ENCODE measurements at places on chromosomes 4 and X. TPM values are rescaled to one million over a fixed set of nuclear protein-coding genes. Genes with fewer than 3 reads are reported as not detected.

DNA sequence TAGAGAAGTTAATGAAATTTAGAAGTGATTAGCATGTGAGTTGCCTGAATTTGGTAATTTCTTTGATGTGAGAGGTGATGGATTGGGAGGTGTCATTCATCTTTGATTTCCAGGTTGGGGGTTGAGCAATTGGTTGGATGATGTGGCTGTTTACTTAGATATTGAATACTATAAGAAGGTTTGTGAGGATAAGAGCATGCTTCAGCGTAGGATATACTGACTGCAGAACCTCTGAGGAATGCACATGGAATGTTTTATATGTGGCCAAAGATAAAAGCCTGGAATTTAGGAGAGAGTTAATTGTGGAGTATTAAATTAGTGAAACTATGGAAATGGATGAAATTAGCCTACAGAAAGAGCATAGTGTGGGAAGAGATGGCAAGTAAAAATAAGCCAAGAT lies 165.4 kb upstream of the MAD2L1 start:
- H3K27ac ChIP-seq, result no peak overlapping the region
- no peak for DNase-seq
- H3K27me3 ChIP-seq, result no peaks in the 10 kb centered on the region
- H3K36me3 ChIP-seq, result no peaks in the 10 kb centered on the region
- H3K4me3 ChIP-seq, result no peak overlapping the region

DNA sequence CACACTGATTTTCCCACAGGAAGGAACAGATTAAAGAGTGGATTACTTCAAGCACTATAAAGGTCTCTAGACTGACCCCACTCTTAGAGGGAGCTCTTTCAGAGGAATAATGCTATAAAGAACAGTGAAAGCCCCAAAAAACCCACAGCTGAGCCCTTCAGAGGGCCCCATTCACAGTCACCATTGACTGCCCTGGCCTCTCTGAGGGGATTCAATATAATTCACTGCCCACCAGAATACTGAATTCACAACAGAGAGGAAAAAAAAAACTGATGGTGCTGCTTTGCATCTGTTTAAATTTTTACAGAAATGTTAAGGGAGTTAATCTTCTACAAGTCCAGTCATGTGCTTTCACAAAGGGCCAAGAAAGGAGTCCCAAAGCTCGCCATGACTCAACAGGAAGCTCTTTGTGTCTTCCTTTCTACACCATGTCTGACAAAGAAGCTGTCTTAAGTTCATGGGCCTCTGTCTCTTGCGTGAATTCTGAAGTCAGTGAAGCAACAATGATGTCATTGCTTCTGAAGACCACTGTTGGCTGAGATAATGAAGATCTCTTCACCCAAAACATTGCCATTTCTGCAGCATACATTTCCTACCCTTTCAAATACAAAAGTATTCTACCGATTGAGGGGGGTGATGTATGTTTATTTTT lies 174.9 kb downstream of the ADAMTS3 start:
- no peak for DNase-seq
- H3K4me1 ChIP-seq, result no peaks in the 10 kb centered on the region
- H3K27me3 ChIP-seq, result no peaks in the 10 kb centered on the region
- H3K4me3 ChIP-seq, result no peak overlapping the region
- H3K27ac ChIP-seq, result no peak overlapping the region
- no peaks in the 10 kb centered on the region for H3K36me3 ChIP-seq

DNA sequence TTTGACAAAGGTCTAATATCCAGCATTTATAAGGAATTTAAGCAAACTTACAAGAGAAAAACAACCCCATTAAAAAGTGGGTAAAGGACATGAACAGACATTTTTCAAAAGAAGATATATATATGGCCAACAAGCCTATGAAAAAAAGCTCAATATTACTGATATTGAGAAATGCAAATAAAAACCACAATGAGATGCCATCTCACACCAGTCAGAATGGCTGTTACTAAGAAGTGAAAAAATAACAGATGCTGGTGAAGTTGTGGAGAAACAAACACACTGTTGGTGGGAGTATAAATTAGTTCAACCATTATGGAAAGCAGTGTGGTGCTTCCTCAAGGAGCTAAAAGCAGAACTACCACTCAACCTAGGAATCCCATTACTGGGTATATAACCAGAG lies 91.6 kb upstream of the EFHC2 start:
- no peaks in the 10 kb centered on the region for H3K4me1 ChIP-seq
- no peak overlapping the region for H3K27ac ChIP-seq
- no peaks in the 10 kb centered on the region for H3K36me3 ChIP-seq
- no peaks in the 10 kb centered on the region for H3K27me3 ChIP-seq
- no peak for DNase-seq

GRCh38 chrX:72276478-72276953 lies 532 bp downstream of the RPS4X start:
- H3K4me1 ChIP-seq, result no peaks in the 10 kb centered on the region
- DNase-seq, result no peak
- H3K27me3 ChIP-seq, result no peaks in the 10 kb centered on the region
- H3K27ac ChIP-seq, result peak overlapping the region; percentile 75
- no peaks in the 10 kb centered on the region for H3K36me3 ChIP-seq

GRCh38 chr4:109665783-109666485 lies 37.3 kb downstream of the CASP6 start:
- no peak overlapping the region for H3K4me3 ChIP-seq
- peaks cover 2% of the 10 kb centered on the region for H3K36me3 ChIP-seq
- no peak overlapping the region for H3K27ac ChIP-seq
- H3K4me1 ChIP-seq, result no peaks in the 10 kb centered on the region

DNA sequence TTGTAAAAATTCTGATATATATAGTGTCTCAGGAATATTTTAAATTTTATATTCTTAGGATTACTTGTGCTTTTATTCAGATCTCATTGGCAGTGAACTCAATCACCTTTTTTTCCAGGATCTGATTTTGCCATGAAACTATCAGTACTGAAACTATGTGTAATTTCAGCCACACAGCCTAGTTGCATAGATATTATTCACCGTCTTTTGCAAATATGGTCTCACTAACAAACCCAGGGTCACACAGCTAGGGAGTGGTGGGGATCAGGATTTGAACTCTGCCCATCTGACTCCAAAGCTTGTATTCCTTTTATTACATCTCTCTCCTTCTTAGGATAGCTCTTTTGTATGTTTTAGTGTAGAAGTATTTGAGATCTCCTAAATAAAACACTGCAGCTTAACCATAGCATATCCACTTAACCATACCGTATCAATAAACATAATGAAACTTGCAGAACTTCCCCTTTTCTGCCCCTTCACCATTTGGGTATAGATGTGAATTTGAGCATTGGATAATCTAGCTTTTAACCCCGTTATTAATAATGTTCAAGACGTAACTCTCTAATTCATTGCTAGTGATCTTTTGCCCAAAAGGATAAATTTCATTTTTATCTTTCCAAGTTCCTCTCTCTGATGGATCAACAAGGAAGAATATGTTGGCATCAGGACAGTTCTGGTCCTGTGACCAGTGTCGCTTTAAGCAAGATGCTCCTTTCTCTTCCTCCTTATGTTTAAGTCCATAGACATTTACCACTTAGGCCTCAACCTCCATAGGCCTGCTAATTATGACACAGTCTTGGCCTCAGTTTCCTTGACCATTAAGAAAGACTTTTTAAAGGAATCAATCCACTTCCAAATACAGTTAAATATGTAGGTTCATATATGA lies 74.6 kb downstream of the RAPGEF2 start:
- H3K4me1 ChIP-seq, result peaks cover 17% of the 10 kb centered on the region
- no peaks in the 10 kb centered on the region for H3K36me3 ChIP-seq
- H3K27me3 ChIP-seq, result no peaks in the 10 kb centered on the region

DNA sequence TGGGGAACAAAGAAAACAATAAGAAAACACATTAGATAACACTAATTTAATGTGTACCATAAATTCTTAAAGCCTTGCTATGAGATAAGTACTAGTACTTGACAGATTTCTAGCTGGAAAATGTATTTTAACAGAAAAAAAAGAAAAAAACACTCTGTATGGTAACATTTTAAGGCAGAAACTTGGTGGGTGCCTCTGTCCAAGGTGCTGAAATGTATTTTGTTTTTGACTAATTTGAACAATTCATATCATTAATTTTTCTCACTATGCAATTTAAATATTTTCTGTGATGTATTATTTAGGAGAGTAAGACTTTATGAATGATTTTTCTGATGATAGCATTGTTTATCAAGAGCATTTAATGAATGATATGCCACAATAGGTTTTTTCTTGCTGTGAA lies 107.5 kb downstream of the GABRG1 start:
- H3K36me3 ChIP-seq, result no peaks in the 10 kb centered on the region
- H3K4me3 ChIP-seq, result no peak overlapping the region
- H3K4me1 ChIP-seq, result no peaks in the 10 kb centered on the region
- no peak overlapping the region for H3K27ac ChIP-seq

- H3K4me3 ChIP-seq, result no peak overlapping the region
- no peaks in the 10 kb centered on the region for H3K36me3 ChIP-seq
- no peaks in the 10 kb centered on the region for H3K4me1 ChIP-seq
- no peaks in the 10 kb centered on the region for H3K27me3 ChIP-seq
- no peak overlapping the region for H3K27ac ChIP-seq
Measured at GRCh38 chrX:153873282-153874084, 12.5 kb downstream of the L1CAM start.

DNA sequence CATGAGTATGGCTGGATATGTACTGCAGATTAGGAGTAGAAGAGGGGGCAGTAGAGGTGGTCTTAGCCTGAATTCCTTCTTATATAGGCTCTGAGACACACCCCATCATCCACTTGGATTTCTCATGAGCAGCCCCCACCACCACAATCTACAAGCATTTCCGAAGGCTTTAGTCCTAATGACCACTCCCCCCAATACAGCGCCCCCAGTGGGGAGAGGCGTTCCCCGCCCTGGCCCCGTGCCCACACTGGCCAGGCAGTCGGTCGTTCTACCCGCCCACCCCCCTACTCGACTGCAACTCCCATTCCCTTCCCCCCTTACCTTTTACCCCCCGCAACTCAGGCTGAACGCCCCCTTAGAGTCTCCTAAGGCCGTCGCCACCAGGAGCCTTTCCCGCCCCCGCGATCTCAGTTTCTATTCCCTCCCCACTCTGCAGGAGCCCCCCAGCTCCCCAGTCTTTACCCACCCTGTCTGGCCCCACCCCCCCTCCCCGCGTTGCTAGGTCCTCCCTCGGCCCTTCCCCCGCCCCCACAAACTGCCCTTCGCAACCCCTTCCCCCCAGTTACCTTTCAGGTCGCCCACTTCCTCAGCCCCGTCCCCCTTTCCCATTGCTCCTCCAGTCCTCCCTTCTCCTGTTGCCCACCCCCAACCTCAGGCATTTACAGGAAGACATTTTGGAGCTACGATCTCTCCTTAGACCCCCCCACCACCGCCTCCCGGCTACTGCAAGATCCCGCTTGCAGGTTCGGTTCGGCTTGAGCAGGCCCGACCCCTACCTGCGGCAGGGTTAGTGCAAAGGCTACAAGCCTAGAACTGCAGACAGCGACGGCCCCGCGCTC lies 468 bp downstream of the ZMYM3 start:
- no peaks in the 10 kb centered on the region for H3K4me1 ChIP-seq
- H3K27me3 ChIP-seq, result no peaks in the 10 kb centered on the region
- H3K36me3 ChIP-seq, result no peaks in the 10 kb centered on the region
- H3K27ac ChIP-seq, result peak overlapping the region; percentile 81

DNA sequence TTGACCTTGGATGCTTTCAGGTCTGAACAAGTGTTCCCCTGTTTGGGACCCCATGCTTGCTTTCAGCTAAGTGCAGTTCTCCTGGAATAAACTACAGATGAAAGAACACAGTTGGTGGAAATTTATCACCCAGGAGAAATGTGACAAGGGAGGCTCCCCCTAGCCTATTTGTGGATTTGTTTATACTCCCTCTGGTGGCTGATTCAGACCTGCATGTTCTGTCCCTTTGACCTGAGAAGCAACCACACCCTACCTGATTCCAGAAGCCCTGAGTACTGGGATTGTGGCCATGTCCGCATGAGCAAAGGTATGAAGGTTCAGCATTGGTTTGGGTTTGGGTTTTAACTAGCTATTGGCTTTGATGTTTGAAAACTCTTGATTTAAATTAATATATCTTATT lies 440.9 kb downstream of the MID1IP1 start:
- no peaks in the 10 kb centered on the region for H3K27me3 ChIP-seq
- no peak overlapping the region for H3K4me3 ChIP-seq
- no peaks in the 10 kb centered on the region for H3K4me1 ChIP-seq
- H3K36me3 ChIP-seq, result no peaks in the 10 kb centered on the region
- DNase-seq, result no peak

GRCh38 chr4:3317011-3317655 lies 24.3 kb downstream of the RGS12 start:
- H3K4me3 ChIP-seq, result no peak overlapping the region
- peak; percentile 28 for DNase-seq
- H3K27me3 ChIP-seq, result no peaks in the 10 kb centered on the region
- no peaks in the 10 kb centered on the region for H3K4me1 ChIP-seq
- no peaks in the 10 kb centered on the region for H3K36me3 ChIP-seq

DNA sequence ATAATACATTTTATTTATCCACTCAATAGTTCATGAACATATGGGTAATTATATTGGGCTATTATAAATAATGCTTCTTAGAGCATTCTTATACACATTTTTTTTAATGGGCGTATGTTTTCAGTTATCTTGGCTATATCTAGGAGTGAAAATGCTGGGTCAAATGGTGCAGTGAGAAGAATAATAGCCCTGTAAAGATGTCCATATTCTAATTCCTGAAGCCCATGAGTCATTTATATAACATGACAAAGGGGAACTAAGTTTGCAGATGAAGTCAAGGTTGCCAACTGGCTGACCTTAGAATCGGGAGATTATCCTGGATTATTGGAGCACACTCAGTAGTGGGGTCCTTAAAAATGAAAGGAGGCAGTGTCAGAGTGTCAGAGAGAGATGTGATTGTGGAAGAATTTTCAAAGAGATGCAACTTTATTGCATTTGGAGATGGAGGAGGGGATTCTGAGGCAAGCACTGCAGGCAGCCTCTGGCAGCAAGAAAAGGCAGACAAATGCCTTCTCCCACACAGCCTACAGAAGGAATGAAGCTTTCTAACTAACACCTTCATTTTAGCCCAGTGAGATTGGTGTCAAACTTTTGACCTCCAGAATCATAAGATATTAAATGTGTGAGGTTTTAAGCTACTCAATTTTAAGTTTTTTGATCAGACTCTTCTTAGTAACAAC lies 106.1 kb upstream of the HS3ST1 start:
- no peaks in the 10 kb centered on the region for H3K27me3 ChIP-seq
- H3K27ac ChIP-seq, result no peak overlapping the region
- no peaks in the 10 kb centered on the region for H3K36me3 ChIP-seq
- no peak for DNase-seq
- no peak overlapping the region for H3K4me3 ChIP-seq
- H3K4me1 ChIP-seq, result no peaks in the 10 kb centered on the region

GRCh38 chrX:123237271-123237670 lies 53.2 kb downstream of the GRIA3 start:
- no peaks in the 10 kb centered on the region for H3K4me1 ChIP-seq
- H3K27me3 ChIP-seq, result no peaks in the 10 kb centered on the region
- H3K4me3 ChIP-seq, result no peak overlapping the region
- no peaks in the 10 kb centered on the region for H3K36me3 ChIP-seq

DNA sequence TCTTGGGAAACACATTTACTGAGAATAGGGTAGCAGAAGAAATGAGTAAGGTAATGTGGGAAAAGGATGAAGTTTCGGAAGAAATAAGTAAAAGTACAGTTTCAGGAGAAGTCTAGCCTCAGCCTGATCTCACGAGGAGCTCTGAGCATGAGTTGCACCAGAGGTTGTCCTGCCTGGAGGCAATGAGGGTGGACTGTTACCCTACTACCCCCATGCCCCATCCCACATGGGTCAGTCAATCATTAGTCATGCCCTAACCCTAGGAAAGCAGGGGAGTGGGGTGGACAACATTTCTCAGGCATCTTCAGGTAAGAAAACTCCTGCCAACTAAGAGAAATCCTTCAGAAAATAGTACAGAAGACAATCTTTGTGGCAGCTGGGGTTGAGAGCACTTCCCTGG lies 35.1 kb downstream of the HS3ST1 start:
- H3K4me1 ChIP-seq, result no peaks in the 10 kb centered on the region
- DNase-seq, result no peak

Gene NDNF
- 2.9 TPM for total RNA-seq

Gene CENPVL2
- not detected for total RNA-seq

Gene ATOH1
- total RNA-seq, result 50.4 TPM

Gene MAN2B2
- 25.3 TPM for total RNA-seq

Data from Peyer's patch (tissue), 4 donors.